ENCODE measurements at places on chromosomes 16 and 17. TPM values are rescaled to one million over a fixed set of nuclear protein-coding genes. Genes with fewer than 3 reads are reported as not detected.
A peak's percentile ranks its signal among the peaks of the same experiment; 100 is the strongest.

GRCh38 chr17:57614742-57615141 is 130.4 kb downstream of the CCDC182 start:
- H3K27ac ChIP-seq, result no peak overlapping the region
- no peaks in the 10 kb centered on the region for H3K36me3 ChIP-seq
- no peak overlapping the region for H3K4me3 ChIP-seq
- no peaks in the 10 kb centered on the region for H3K27me3 ChIP-seq

DNA sequence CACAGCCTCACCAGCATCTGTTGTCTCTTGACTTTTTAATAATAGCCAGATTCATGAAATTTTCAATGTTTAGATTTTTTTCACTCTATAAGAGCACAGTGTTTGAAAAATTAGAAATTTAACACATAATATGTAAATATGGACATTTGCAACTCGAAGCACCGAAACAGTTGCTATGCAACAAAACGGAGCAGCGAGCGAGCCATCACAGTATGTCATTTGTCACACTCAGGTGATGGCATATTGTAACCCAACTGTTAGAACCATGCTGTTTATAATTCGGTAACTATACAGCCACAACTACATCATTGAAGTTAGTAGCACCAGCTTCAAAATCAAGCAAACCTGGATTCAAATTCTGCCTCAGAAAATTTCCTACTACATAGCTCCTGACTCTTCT is 410.8 kb downstream of the NPIPA8 start:
- no peak overlapping the region for H3K4me3 ChIP-seq
- no peaks in the 10 kb centered on the region for H3K36me3 ChIP-seq
- H3K27me3 ChIP-seq, result no peaks in the 10 kb centered on the region
- no peaks in the 10 kb centered on the region for H3K4me1 ChIP-seq
- DNase-seq, result no peak

Gene CYB561
- total RNA-seq, result 2.4 TPM

DNA sequence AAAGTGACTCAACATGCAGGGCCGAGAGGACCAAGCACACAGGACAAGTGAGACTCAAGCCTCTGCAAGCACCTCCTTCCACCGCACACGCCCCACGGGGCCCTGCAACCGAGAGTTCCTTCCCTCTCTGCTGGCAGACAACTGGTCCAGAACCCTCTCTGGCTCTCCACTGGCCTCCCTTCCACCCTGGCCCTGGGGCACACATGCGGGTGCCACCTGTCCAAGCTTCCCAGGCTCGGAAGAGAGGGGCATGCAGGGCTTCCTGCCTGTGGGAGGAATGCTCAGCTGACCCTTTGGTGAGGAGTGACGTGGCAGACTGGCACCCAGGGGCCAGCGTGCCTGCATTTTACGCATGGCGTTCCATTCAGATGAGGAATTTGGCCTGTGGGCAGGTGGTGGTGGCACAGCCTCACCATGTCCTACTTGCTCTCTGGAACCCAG is 59.8 kb downstream of the PIPOX start:
- DNase-seq, result peak; percentile 57
- no peaks in the 10 kb centered on the region for H3K36me3 ChIP-seq
- H3K4me3 ChIP-seq, result no peak overlapping the region
- no peaks in the 10 kb centered on the region for H3K27me3 ChIP-seq
- H3K27ac ChIP-seq, result peak overlapping the region; percentile 70
- peaks cover 21% of the 10 kb centered on the region for H3K4me1 ChIP-seq

- no peaks in the 10 kb centered on the region for H3K4me1 ChIP-seq
- H3K4me3 ChIP-seq, result no peak overlapping the region
- DNase-seq, result no peak
- H3K27me3 ChIP-seq, result no peaks in the 10 kb centered on the region
- no peaks in the 10 kb centered on the region for H3K36me3 ChIP-seq
- H3K27ac ChIP-seq, result no peak overlapping the region
Measured at GRCh38 chr16:35873472-35873871, 2414.1 kb downstream of the TP53TG3F start.

Gene SLC5A2
- total RNA-seq, result not detected

Gene RAB11FIP4
- total RNA-seq, result 0.16 TPM

Gene DNAAF8
- total RNA-seq, result 1.2 TPM

DNA sequence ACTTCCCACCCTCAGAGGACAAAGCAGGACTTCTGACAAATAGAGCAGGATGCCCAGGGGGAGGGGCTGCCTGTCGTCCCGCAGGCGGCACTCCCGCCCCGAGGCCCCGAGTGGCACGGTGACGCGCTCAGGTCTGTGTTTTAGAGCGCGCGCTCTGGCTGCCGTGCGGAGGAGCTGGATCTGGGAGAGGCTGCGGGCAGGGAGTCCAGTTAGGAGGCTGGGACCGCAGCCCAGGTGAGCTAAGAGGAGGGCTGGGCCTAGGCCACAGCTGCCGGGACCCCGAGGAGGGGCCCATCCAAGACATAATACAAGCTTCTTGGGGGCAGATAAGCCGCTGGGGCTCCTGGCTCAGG is 6.4 kb downstream of the DOC2A start:
- peaks cover 10% of the 10 kb centered on the region for H3K36me3 ChIP-seq
- H3K27me3 ChIP-seq, result peaks cover 5% of the 10 kb centered on the region
- no peaks in the 10 kb centered on the region for H3K4me1 ChIP-seq
- no peak overlapping the region for H3K27ac ChIP-seq

- no peaks in the 10 kb centered on the region for H3K4me1 ChIP-seq
- no peaks in the 10 kb centered on the region for H3K36me3 ChIP-seq
- no peak overlapping the region for H3K4me3 ChIP-seq
- no peaks in the 10 kb centered on the region for H3K27me3 ChIP-seq
Measured at GRCh38 chr16:78224342-78224741, 124.9 kb downstream of the WWOX start.

Gene SLC16A5
- total RNA-seq, result 1.5 TPM

GRCh38 chr17:81641825-81642489 is 5.0 kb downstream of the TSPAN10 start:
- H3K4me3 ChIP-seq, result no peak overlapping the region
- no peaks in the 10 kb centered on the region for H3K36me3 ChIP-seq
- H3K27ac ChIP-seq, result no peak overlapping the region
- H3K27me3 ChIP-seq, result no peaks in the 10 kb centered on the region
- H3K4me1 ChIP-seq, result no peaks in the 10 kb centered on the region

DNA sequence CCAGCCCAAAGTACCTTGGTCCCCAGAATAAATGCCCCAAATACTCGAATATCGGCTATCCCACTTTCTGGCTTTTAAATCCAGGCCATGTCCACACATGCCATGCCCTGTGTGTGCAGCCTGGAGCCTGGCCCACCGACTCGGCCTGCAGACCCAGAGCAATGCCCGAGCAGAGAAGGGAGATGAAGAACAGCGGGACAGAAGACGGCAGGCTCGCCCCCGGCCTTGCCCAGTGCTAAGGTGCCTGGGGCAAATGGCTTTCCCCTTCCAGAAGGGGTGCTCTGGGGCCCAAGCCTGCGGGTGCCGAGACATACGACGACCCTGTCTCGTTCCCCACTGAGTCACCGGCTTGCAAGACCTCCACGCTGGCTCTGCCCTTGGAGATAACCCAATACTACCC is 8.0 kb downstream of the CLUH start:
- no peak for DNase-seq
- no peaks in the 10 kb centered on the region for H3K27me3 ChIP-seq
- H3K36me3 ChIP-seq, result no peaks in the 10 kb centered on the region
- peak overlapping the region; percentile 42 for H3K27ac ChIP-seq
- H3K4me3 ChIP-seq, result no peak overlapping the region
- peaks cover 41% of the 10 kb centered on the region for H3K4me1 ChIP-seq

GRCh38 chr17:77527836-77528505 is 387.2 kb downstream of the SEC14L1 start:
- H3K36me3 ChIP-seq, result no peaks in the 10 kb centered on the region
- H3K4me3 ChIP-seq, result peak overlapping the region; percentile 41
- H3K4me1 ChIP-seq, result no peaks in the 10 kb centered on the region
- peaks cover 24% of the 10 kb centered on the region for H3K27me3 ChIP-seq

Gene PRSS22
- total RNA-seq, result not detected

DNA sequence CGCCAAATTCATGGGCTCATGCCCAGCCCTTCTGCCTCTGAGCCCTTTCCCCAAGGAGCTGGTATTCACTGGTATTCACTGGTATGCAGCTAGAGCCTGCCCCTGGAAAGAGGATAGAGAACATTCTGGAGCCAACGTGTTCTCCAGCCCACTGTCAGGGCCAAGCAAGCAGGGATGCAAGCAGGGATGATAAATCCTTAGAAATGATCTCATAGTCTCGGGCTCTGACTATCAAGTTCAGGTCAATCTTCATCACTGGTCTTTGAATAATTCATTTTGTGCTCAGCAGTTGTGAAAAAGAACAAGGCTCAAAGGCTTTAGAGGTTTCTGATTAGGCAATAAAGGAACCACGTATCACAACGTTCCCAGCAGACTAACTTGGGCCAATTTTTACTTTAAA is 57.3 kb downstream of the CACNG5 start:
- no peak for DNase-seq
- no peak overlapping the region for H3K4me3 ChIP-seq
- H3K36me3 ChIP-seq, result no peaks in the 10 kb centered on the region
- no peaks in the 10 kb centered on the region for H3K4me1 ChIP-seq
- H3K27me3 ChIP-seq, result no peaks in the 10 kb centered on the region

Gene STUB1
- 144 TPM for total RNA-seq

Gene BCL7C
- 23.7 TPM for total RNA-seq

Gene CSH2
- not detected for total RNA-seq

Gene ZNF385C
- total RNA-seq, result not detected

Gene METRNL
- 6.6 TPM for total RNA-seq

- H3K27ac ChIP-seq, result no peak overlapping the region
- no peak overlapping the region for H3K4me3 ChIP-seq
- no peaks in the 10 kb centered on the region for H3K4me1 ChIP-seq
- DNase-seq, result no peak
- no peaks in the 10 kb centered on the region for H3K36me3 ChIP-seq
Measured at GRCh38 chr17:70644096-70644495, 474.8 kb downstream of the KCNJ2 start.

- H3K27me3 ChIP-seq, result no peaks in the 10 kb centered on the region
- peaks cover 29% of the 10 kb centered on the region for H3K4me1 ChIP-seq
Measured at GRCh38 chr16:72092832-72093447, 480 bp downstream of the TXNL4B start.

DNA sequence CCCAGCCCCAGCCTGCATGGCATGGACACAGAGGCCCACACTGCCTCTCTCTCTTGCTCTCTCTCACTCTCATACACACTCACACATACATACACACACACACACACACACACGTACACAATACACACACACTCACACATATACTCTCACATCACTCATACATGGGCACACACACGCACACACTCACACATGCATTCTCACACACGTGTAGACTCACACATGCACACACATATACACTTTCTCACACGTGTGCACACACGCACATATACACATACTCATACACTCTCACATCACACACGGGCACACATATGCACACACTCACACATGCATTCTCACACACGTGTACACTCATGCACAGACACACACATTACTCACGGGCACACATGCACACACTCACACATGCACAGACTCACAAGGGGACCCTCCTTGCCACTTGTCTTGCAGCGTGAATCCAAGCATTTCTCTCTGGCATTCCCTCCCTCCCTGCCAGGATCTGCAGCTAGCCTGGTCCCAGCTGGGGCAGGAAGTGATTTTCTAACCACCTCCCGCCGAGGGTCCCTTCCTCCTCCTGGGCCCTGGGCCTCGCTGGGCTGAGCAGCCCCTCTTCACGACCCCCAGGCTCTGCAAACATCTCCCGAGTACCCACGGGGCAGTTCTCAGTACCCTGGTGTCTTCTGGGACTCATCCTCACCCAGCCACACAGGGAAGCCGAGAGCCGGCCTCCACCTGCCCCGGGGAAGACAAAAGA is 37.5 kb downstream of the IL21R start:
- H3K27ac ChIP-seq, result no peak overlapping the region
- no peaks in the 10 kb centered on the region for H3K27me3 ChIP-seq
- H3K4me1 ChIP-seq, result no peaks in the 10 kb centered on the region
- no peaks in the 10 kb centered on the region for H3K36me3 ChIP-seq
- DNase-seq, result no peak

Gene ALOX15B
- 0.15 TPM for total RNA-seq

DNA sequence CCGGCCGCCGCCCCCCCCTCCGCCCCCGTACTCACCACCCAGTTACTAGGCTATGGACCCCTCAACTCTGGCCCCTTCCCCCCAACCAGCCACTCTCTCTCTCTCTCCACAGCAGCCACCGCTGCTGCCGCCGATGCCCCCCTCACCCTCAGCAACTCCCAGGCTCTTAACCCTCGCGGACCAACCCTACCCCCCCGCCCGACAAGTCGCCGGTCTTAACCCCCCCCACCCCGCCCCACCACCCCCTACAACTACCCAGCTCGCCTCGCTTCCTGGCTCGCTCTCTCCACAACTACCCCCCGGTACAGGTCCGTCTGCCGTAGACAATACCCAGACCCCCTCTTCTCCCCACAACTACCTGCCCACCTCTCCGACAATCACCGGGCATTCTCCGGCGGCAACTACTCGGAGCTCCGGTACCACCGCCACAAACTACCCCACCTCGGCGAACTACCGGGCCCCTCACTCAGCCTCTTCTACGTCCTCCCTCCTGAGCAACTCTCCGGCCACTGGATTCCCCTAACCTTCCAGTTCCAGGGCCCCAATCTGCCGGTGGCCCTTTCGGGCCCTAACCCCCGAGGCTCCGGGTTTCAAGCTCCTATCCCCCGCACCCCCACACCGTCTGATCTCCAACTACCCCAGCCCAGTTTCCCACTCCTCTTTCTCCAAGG is 702 bp downstream of the PHF23 start:
- H3K27me3 ChIP-seq, result no peaks in the 10 kb centered on the region
- peak overlapping the region; percentile 93 for H3K27ac ChIP-seq
- peaks cover 36% of the 10 kb centered on the region for H3K4me1 ChIP-seq
- no peak for DNase-seq
- H3K36me3 ChIP-seq, result peaks cover 29% of the 10 kb centered on the region

DNA sequence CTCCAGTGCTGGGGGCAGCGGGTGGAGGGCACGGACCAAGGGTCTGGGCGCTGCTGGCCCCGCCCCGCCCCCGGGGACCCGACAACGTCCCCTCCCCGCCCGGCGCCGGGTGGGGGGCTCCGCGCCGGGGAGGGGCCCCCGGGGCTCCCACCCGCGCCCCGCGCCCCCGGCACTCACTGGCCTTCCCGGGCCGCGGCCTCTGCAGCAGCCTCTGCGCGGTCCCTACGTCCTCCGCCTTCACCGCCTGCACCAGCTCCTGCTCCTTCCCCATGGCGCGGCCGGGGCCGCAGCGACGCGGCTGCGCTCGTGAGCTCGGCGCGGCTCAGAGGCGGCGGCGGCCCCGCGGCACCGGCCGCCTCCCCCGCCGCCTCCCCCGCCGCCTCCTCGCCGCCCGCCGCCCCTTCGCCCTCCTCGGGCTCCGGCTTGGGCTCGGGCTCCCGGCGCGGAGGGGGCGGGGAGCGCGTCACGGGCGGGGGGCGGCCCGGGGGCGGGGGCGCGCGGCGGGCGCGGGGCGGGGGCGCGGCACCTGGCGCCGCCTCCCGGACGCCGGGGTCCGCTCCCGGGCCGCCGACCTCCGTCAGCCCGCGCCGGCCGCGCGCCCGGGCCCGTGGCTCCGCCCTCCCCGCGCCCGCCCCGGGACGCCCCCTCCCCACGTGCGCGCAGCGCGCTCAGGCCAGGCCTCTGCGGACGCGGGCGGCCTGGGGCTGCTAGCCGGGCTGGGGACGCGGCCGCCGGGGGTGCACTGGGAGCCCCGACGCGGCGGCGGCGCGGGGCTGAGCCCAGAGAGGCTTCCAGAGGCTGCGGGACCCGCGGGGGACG is at the start of gene CASKIN1:
TSS of gene CASKIN1 (minus strand) at position 444 of the 819 bp plus-strand sequence. CDS start at position 271, 173 bp downstream.
- H3K4me1 ChIP-seq, result peaks cover 10% of the 10 kb centered on the region
- H3K4me3 ChIP-seq, result peak within 1 kb of the TSS; percentile 34
- peaks cover 27% of the 10 kb centered on the region for H3K27me3 ChIP-seq
- H3K36me3 ChIP-seq, result no peaks in the 10 kb centered on the region

Gene TAT
- total RNA-seq, result not detected

All from gastrocnemius medialis (tissue), 4 donors.